ENCODE measurements at places on chromosomes 3 and 15. TPM values are rescaled to one million over a fixed set of nuclear protein-coding genes. Genes with fewer than 3 reads are reported as not detected.

DNA sequence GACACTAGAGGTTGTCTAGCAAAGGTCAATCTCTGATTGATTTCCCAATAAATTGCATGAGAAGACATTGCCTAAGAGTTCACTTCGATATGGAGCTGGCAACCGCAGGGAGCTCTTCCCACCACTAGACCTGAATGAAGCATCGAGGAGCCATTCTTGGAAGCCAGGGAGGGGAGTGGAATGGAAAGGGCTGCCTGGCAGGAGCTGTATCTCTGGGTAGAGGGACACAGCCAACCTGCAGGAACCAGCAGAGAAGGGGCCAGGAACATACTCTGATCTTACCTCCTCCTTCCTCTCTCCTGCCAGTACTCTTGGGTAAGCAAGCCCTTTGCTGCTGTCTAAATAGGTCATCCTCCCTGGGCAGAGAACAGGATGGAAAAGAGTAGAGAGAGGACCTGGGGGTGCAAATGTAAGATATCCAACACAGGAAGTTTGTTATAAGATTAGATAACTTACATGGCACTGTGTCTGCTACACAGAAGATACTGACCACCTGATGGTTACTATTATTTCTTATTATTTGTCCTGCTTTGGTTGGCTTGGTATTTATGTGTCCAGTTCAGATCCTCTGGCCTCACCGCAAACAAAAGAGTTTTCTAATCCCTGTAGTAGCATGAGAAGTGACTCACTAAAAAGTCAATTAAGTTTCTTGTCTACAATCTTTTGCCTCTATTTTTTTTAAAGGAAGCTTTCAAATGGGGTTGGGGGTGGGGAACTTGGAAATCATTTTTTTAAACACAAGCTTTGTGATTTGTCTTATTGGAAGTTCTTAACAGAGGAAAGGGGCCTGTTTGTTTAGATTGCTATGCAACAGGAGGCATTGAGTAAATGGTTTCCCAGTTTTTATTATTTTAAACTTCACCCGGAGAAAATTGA, 156.7 kb upstream of the TSC22D2 start:
- no peak for DNase-seq

- DNase-seq: no peak
These were observed 30.3 kb upstream of the SEC13 start for GRCh38 chr3:10351013-10351735.

TM4SF1 gene
- 115 TPM for total RNA-seq

DNA sequence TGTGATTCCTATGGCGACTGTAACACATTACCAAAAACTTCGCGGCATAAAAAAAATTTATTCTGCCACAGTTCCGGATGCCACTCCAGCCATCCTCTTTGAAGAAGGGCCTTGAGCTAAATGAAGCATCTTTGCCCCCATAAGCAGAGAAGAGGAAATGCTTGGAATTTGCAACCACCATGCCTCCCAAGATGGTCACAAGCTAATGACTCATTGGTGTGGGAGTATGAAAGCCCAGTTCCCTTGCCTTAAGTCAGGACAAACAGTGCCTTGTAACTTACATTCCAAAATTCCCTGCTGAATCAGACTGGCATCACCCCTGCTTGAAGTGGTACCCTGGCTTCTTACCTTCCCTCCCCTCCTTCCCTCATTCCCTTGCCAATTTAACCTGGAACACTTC, 1077.4 kb downstream of the EPHA3 start:
- DNase-seq: no peak

GRCh38 chr15:25508369-25509002, 69.7 kb upstream of the UBE3A start:
- DNase-seq: no peak

DNA sequence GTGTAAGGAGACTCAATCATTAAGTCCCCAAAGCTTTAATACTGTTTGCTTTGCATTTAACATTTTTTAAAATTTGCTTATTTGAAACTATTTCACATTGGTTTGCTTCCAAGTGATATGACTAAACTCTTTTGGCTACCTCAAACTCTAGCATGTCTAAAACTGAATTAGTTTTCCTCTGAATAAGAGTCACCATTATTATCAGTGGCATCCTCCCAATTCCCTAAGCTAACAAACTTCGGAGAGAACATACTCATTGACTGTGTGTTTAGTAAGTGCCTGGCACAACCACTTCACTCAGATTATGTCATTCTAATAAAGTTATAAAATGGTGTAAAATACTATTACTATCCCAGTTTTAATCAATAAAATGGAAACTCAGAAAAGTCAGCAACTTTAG, 21.9 kb downstream of the ATOSA start:
- DNase-seq: no peak

RASGRF1 gene
- total RNA-seq: 3.4 TPM

DNA sequence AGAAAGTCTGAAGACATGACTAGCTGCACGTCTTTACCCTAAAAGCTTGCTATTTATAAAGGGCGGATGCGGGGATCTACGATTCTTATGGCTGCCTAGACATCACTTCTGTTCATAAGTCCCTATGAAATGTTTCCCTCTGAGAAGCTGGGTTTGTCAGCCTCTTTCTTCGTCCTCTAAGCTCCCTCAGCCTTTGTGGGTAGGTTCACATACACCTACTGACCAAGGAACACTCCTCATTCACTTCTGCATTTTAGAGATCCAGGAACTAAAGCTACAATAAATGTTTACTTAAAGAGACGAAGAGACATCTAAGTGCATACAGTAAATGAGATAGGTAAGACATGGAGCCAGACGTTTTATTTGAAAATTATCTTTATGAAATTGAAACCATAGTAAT, 16.7 kb upstream of the RAMAC start:
- DNase-seq: no peak

GP5 gene
- not detected for total RNA-seq

DNA sequence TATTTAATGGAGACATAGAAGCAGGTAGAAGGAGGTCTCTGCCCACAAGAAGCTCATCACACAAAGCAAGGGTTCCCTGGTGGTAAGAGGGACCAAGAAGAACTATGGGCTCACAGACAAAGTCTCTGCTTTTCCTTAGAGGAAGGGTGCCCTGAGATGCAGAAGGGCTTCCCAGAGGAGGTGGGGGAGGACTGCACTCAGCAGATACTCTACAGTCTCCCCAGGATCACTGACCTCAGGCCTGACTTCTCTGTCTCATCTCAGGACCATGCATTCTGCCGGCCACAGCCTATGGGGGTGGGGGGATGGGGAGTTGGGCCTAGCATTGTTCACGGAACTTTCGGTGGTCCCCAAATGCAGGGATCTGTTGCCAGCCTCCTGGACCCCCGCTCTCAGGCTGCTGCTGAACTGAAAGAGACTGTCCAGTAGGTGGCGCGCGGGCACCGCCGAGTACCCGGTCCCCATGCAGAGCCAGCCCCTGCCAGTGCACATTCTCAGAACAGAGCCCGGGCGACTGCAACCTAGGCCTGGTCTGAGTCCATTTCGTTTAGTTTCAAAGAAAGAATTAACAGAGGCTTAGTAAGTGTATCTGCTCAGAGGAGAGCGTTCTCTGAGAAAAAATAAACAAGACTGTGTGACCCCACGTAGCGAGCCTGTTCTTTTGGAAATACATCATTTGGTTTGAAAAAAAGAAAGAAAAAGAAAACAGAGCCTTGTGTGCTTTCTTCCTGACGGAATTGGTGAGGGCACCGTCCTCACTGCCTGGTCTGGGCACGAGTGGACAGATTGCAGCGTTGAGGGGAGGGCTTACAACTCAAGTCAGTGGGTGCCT, 74.1 kb downstream of the LRTM1 start:
- DNase-seq: peak; percentile 65

DNA sequence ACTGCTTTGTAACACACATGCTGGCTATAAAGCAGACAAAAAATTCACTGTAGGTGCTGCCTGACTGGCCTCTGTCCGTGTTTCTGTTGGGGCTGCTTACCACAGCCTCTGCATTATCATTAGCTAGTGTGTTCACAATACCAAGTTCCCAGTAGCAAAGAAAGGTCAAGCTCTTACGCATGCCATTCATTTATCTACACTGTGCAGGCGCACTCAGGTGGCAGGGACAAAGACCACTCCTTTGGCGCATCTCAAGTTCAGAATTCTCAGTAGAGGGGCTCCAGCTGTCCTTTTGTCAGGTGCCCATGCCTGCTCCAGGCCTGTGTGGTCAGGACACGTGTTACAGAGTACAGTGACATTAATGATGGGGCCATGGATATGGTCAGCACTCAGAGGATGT, 22.3 kb downstream of the MLH1 start:
- DNase-seq: no peak

CFAP91 gene
- 9.1 TPM for total RNA-seq

GHRL gene
- total RNA-seq: not detected

CCDC33 gene
- 1.4 TPM for total RNA-seq

ASB14 gene
- 0.28 TPM for total RNA-seq

APH1B gene
- total RNA-seq: 20.0 TPM

SLC15A2 gene
- 9.3 TPM for total RNA-seq

Data from uterus (tissue), 4 donors.